ENCODE measurements at places on chromosomes 7 and 10.

DNA sequence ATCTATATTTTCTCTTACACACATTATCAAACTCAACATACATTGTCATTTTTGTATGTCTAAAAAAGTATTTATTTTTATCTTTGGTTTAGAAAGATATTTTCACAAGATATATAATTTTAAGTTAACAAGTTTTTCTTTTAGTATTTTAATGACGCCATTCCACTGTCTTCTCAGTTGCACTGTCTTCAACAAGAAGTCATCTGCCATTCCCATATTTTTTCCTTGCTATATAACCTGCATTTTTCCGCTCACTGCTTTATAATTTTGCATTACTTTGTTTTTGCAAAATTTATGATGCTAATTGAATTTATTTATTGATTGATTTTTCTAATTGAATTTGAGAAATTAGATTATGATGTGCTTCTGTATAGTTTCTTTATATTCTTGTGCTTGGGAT is 357.8 kb upstream of the RNF32 start:
- DNase-seq, result no peak

DNA sequence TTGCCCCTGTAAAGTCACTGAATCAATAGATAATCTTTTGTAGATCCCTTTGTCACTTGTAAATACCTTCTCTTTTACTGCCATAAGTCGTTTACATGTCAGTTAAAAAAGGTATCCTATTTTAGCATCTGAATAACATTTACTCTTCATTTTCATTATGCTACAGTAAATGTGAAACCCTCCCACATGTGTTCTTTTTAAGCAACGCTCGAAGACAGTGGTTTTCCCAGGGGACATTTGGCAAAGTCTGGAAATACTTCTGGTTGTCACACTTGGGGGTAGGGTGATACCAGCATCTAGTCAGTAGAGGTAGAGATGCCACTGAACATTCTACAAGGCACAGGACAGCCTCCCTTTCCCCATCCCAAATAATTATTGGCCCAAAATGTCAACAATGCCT is 23.7 kb downstream of the ATAD1 start:
- DNase-seq, result no peak

DNA sequence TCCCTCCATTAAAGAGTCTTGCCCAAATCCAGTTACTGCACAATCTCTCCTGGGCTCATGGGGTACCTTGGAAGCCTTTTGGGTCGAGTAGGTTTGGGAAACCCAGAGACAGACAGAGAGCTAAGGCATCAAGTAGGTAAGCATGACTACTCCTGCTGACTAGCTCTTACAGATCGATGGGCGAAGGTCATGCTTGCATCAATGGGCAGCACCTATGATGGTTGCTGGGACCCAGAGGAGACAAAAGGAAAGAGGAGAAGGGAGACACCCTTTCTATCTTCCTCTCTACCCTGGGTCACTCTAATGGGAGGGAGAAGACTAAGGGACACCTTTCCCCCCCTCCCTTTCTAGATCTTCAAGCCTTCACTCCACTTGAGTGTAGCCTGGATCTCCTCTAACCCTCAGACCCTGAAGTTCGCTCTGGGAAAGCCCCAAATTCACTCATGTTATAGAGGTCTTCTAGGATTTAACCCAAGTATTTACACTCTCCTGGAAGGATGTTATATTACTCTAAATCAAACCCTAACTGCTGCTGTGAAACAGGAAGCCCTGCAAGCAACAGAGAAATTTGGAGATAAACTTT is 31.6 kb upstream of the ZNF746 start:
- no peak for DNase-seq

DNA sequence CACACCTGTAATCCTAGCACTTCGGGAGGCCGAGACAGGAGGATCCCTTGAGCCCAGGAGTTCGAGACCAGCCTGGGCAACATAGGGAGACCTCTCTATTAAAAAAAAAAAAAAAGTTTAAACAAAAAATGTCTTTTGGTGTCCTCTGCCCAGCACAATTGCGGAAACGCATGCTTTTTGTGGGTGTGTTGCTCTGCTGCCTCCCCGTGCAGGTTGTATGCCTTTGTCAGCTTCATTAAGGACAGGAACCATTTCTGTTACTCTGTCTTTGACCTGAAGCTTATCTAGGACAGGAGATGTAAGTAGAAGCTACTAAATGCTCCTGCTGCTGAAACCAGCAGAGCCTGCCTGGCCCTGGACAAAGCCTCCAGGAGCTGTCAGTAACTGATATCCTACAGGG is 21.3 kb upstream of the ANKRD2 start:
- DNase-seq, result no peak

- no peak for DNase-seq
Observed at GRCh38 chr7:50095634-50096033, 2.6 kb upstream of the ZPBP start.

GRCh38 chr7:38280000-38280399 is 6.6 kb upstream of the TARP start:
- no peak for DNase-seq

GRCh38 chr10:47363781-47364180 is 15.6 kb downstream of the RBP3 start:
- DNase-seq, result no peak

GRCh38 chr10:59808896-59809643 is 55.8 kb upstream of the MRLN start:
- no peak for DNase-seq

DNA sequence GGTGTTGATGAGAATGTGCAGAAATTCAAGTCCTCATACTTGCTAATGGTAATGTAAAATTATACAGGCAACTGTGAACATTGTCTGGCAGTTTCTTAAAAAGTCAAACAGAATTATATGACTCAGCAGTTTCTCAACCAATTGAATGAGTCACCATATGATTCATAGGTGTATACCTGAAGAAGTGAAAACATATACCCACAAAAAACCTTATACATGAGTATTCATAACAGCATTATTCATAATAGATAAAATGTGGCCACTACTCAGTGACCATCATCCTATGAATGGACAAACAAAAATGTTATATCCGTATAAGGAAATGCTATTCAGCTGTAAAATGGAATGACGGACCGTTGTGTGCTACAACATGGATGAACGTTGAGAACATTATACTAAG is 253.5 kb downstream of the MALRD1 start:
- DNase-seq, result no peak
